Right renal pelvis (tissue), 4 donors: ENCODE measurements at places on chromosomes 7 and 10. TPM values are rescaled to one million over a fixed set of nuclear protein-coding genes. Genes with fewer than 3 reads are reported as not detected.

GRCh38 chr7:20306180-20306946, 24.3 kb upstream of the ITGB8 start:
- no peak for DNase-seq

DNA sequence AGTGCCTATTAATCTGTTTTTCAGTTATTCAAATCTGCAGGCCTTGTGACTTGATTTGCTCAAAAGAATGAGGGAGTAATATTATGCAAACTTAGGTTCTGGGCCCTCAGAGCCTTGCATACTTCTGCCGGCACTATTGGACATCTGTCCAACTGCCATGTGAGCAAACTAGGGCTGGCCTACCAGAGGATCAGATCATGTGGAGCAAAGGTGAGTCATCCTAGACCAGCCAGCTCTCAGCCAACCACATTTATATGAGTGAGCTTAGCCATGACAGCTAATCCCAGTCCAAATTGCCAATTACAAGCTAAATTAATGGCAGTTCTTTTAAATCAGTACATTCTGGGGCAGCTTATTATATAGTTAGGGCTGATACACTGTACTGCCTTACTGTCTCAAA, 69.6 kb downstream of the SDHAF3 start:
- no peak for DNase-seq

- DNase-seq: no peak
Measured at GRCh38 chr7:134920026-134920753, 66.1 kb upstream of the AGBL3 start.

DNA sequence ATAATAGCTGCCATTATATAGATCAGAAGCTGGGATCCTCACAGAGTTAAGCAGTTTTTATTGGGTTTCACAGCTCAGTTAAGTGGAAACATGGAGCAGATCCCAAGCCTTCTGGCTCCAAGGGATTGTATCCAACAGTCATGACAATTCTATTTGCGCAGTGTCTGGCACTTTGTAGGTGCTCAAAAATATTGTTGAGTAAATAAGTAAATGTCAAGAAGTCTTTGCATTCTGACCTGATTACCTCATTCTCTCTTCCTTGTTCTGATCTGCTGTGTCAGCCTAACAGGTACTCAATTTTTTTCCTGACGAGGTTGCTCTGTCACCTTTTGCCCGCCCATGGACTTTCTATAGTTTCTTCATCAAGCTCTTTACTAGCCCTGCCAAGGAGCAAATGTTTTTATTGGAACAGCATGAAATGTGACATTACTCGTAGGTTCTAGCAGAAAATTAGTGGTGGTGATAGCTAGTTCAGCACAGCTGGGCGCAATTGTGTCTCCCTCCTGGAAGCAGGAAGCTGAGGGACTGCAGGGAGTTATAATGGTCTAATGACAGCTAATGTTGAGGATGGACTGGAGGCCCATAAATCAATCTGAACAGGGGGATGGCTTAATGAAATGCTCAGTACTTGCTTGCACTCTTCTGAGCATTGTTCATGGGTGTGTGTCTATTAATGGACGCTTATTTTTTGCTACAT, 680.2 kb downstream of the CCSER2 start:
- DNase-seq: no peak

- no peak for DNase-seq
Measured at GRCh38 chr10:126463286-126463685, 75.0 kb upstream of the ADAM12 start.

- DNase-seq: peak; percentile 28
Measured at GRCh38 chr7:158616050-158616449, 28.4 kb upstream of the PTPRN2 start.

The FAM241B gene
- 7.7 TPM for polyA plus RNA-seq
